NCI-H510A (cell line): ENCODE measurements at places on chromosomes 1 and 21.

GRCh38 chr1:160086456-160086892, 5.1 kb downstream of the KCNJ9 start:
- no peak for DNase-seq

GRCh38 chr1:77300566-77300965, 18.7 kb downstream of the AK5 start:
- no peak for DNase-seq

- no peak for DNase-seq
These were observed 13.4 kb downstream of the RTCA start for GRCh38 chr1:100279358-100279923.

DNA sequence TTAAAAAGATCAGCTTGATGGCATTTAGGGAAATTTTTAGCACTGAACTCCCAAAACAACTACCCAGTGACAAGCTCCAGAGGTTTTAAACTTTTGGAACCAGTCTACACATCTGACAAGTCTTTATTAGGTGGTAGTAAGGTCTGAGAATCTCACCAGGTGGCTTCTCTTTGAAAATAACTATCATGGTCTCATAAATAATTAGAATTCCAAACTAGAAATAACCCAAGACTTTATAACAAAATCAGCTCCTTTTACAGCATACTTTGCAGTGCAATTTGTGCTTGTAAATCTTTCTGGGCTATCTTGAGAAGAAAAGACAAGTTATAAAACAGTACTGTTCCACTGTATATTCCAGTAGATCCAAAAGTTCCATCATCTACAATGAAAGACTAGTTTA, 108.7 kb downstream of the LTN1 start:
- no peak for DNase-seq
